Lower leg skin (tissue), 4 donors: ENCODE measurements at places on chromosomes 12 and 14. TPM values are rescaled to one million over a fixed set of nuclear protein-coding genes. Genes with fewer than 3 reads are reported as not detected.

DNA sequence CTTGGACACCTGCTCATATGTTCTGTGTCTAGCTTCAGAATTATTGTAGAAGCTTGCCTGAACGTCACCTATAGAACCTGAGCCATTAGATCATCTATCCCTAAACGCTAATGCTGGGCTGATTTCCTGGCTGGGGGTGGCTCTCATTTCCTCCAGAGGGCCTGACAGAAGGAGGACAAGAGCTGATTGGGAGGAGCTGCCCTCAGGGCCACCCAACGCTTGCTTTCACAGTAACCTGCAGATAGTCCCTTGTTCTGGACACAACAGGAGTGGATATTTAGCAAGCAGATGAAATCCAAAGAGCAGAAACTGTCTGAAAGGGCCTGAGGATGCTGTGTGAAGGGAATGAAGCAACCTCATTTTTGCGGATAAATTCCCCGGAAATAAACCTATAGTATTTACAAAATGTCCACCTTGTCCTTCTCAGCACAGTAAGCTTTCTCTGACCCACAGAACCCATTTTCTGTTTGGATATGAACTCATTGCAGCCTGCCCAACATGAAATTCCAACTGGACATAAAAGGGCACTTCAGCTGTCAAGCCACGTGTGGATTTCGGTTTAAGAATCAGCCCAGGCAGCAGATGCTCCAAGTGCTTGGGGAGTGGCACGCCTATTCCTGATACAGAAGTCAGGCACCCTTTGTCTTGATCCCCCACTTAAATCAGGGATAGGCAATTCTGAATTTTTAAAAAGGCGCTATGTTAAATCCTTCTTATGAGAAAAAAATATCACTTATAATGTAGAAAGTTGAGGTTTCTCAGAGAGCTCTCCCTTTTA is 32.8 kb upstream of the TUBA1C start:
- no peak for DNase-seq

- no peak for DNase-seq
Measured at GRCh38 chr12:118984161-118984943, 3.0 kb downstream of the SRRM4 start.

- no peak for DNase-seq
Measured at GRCh38 chr12:123696207-123696606, 15.9 kb upstream of the ATP6V0A2 start.

DNA sequence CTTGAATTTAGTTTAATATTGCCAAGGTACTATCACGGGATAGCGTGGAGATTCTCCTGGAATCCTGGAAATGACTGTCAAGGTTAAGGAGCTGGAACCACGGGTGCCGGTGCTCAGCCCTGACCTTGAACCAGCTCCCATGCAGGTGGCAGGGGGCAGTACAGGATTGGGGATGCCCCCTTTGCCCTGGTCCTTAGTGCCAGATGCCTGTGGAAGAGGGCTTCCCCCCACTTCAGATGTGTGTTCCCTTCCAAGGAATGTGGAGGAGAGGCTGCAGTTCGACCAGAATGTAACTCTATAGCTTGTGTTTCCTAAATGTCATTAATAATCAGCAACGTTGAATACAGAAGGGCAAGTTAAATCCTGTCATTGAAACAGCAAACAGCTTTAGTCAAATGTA is 258.9 kb downstream of the VRK1 start:
- DNase-seq = no peak

TAS2R13 gene
- 0.26 TPM for total RNA-seq

SMCO3 gene
- not detected for total RNA-seq

TNFAIP2 gene
- total RNA-seq = 24.5 TPM

TTC6 gene
- total RNA-seq = 0.93 TPM

GRCh38 chr12:24852420-24852819 is 96.5 kb downstream of the BCAT1 start:
- no peak for DNase-seq
